ENCODE measurements at places on chromosomes 16 and 17. TPM values are rescaled to one million over a fixed set of nuclear protein-coding genes. Genes with fewer than 3 reads are reported as not detected.

The LGALS9 gene
- total RNA-seq, result not detected

The DPEP2 gene
- not detected for total RNA-seq

The TMEM219 gene
- total RNA-seq, result 123 TPM

The TMEM88 gene
- 0.23 TPM for total RNA-seq

The CD300LG gene
- total RNA-seq, result not detected

The CCL16 gene
- not detected for total RNA-seq

The ZNF75A gene
- total RNA-seq, result 11.8 TPM

The TLCD3B gene
- total RNA-seq, result not detected

The ADAM11 gene
- total RNA-seq, result 0.08 TPM

The PPY gene
- total RNA-seq, result 1.6 TPM

The GAS7 gene
- not detected for total RNA-seq

The SLC6A2 gene
- 0.08 TPM for total RNA-seq

The BAIAP2 gene
- 55.8 TPM for total RNA-seq
